Naive B cell (primary cell): ENCODE measurements at places on chromosomes 3 and 15.

- no peak for DNase-seq
Measured at GRCh38 chr3:35864871-35865270, 225.5 kb downstream of the ARPP21 start.

DNA sequence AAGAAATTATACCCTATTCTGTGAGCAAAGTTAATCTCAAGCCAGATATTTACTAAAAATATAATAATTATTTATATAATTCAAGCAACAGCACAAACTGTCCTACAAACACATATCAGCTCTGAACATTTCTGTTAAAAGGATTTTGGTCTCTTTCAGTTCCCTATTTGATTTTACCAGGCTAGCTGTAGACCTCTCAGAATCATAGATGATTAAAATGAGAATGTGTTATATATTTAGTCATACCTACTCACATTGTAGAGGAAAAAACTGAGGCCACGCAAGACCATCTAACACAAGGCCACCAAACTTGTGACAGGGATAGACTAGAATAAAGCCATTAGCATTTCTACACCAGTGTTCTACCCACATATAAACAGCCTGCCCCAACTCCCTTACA lies 28.5 kb downstream of the ACKR4 start:
- DNase-seq, result no peak

DNA sequence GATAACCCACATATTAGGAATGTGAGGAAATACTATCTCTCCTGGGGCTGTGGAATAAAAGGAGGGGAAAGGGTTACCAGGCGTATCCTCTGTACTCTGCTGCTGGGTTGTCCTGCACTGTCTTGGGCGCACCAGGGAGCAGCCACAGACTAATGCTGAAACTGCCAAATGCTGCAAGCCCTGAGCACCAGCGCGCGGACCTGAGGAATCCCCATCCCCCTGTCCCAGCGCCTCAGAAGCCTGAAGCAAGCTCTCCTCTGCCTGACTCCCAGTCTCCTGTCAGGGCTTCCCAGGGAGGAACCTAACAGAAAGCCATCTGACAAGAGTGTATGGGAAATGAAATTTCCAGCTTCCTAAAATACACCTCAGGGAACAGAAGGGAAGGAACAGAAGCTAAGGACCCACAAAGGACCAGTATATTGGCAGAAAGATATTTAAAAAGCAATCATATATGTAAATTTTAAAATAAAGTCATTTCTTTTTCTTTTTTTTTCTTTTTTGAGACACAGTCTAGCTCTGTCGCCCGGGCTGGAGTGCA lies 158.3 kb upstream of the C2CD4B start:
- DNase-seq, result no peak

DNA sequence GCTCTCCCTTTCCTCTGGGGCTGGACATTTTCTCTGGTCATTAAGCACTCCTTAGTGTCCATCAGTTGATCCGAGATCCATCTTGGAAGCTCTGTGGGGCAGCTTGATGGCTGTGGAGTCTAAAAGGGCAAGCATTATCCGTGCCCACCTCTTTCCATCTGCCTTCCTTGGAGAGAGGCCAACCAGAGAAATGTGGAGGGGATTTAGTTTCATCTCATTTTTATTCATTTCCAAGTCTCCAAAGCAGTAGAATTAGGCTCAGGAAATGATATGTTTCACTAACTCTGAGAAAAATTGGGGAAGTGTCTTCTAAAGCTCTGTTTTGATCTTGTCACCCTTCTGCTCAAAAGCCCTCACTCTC lies 95.9 kb upstream of the KLHL25 start:
- DNase-seq, result no peak

DNA sequence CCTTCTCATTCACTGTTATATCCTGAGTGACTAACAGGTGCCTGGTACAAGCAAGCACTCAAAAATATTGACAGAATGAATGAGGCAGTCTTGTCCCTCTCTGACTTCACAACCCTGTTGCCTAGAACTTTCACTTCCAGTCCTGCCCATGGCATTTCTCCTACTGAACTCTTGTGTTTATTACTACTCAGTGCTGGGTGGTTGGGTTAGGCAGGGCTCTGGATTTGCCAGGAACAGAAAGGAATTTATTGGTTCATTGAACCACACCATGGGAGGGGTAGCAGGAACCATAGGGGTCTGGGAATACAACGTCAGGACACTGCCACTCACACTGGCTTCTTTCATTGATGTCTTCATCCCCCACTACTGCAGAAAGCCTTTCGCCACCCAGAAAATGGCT lies 41.9 kb upstream of the SEMA4B start:
- no peak for DNase-seq

DNA sequence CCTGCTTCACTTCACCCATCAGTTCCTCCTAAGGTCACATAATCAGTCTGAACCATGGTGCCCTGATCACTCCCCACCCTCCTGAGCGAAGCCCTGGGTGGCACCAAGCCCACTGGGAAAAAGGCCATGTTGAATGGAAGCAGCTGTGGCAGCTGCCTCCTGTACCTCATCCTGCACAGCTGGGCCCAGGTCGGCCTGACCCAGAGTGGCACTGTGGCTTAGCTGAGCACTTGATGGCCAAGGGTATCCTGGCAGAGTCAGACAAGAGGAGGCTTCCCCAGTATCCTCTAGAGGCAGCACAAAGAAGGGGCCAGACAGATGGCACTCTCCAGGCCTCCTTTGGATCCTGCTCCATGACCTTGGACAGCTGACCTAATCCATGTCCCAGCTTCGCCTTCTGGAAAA lies 68.4 kb downstream of the TLE3 start:
- no peak for DNase-seq

DNA sequence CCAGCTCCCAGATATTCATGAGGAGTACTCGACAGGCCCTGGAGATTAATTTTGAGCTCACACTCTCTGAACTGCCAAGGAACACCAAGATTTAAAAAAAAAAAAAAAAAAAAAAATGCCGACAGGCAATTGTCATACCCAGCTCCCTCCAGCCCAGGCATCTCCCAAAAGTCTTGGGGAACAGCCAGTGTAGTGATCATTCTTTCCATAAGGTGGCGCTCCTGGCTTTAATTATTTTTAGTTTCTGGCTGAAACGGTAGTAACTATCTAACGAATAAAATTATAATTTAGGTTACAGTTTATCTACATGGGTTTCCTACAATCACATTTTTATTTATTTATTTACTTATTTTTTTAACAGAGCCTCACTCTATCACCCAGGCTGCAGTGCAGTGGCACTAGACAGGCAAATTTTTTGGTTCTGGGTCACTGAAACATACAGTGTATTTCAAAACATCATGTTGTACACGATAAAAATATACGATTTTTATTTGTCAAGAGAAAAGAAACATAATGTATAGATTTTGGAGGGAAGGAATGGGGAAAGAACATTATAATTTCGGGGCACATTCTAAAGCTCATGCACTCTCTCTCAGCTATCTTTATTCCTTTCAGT lies 157.3 kb downstream of the ADAMTS9 start:
- DNase-seq, result no peak

- DNase-seq, result no peak
Measured at GRCh38 chr3:59094446-59094845, 44.6 kb upstream of the CFAP20DC start.

DNA sequence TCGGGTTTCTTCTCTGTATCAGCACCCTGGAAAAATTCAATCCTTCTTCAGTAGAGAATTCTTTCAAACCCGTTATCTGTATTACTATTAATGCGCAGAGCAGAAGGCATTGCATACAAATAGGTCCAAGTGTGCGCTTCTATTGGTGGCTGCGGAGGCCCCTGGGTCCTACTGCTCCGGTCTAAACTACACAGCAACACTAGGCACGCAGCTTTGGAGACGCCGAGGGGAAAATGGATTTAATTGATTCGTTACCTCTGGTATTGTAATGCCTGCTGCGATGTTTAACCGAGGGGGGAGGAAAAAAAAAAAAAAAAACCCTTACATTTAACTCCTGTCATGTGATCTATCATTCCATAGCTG lies at the start of gene ROBO1:
Gene ROBO1, minus strand, starts transcription at position 94 of the 363 bp plus-strand sequence.
- DNase-seq, result no peak

- DNase-seq, result peak; percentile 29
Measured at GRCh38 chr3:58009026-58009748, 965 bp downstream of the FLNB start.

- DNase-seq, result no peak
Measured at GRCh38 chr3:156689608-156690007, 15.2 kb downstream of the TIPARP start.

DNA sequence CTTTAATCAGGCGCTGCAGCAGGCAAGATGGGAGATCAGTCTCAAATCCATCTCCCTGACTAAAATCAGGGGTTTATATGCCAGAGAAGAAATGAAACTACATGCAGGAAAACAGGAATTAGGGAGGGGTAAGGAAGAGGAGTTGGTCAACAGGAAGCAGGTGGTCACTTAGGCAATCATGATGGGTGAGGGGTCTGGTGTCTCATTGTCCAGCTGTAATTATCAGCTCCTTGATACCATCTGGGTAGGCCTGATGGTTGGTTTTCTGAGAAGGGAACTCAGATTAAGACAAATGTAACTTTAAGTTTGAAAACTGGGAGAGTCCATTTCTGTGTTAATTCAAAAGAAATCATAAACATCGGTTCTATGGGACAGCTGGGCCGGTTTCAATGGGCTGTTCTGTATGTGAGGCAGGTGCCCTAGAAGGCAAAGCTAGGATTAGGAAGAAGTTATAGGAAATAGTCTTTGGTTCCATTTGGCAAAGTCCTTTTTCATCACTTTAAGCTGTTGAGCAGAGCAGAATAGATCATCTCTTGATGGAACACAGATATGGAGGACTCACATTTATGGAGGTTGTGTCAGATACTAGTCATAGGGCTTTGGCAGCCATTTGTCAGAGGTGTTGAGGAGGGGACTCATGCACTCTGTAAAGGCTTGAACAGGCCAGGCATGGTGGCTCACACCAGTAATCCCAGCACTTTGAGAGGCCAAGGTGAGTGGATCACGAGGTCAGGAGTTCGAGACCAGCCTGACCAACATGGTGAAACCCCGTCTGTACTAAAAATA lies 149.4 kb downstream of the VGLL4 start:
- DNase-seq, result no peak

GRCh38 chr15:87704276-87704675 lies 552.3 kb downstream of the NTRK3 start:
- no peak for DNase-seq

DNA sequence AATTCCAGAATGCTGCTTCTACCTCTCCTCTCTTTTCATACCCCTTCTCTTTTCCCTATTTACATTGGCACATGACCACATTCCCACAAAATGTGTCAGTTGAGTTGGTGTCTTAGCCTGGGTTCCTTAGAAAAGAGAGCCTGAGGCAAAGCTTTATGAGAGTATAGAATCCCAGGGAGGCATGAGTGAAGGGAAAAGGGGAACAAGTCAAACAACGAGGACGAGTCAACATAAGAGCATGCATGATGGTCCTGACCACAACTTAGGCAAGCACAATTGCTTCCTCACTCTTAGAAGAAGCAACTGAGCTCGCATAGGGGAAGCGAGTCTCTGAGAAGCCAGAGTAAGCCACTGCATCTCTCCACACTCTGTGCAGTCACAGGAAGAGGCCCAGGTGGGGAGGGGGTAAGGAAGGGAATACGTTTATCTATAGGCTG lies 15.4 kb upstream of the ZNF774 start:
- no peak for DNase-seq

DNA sequence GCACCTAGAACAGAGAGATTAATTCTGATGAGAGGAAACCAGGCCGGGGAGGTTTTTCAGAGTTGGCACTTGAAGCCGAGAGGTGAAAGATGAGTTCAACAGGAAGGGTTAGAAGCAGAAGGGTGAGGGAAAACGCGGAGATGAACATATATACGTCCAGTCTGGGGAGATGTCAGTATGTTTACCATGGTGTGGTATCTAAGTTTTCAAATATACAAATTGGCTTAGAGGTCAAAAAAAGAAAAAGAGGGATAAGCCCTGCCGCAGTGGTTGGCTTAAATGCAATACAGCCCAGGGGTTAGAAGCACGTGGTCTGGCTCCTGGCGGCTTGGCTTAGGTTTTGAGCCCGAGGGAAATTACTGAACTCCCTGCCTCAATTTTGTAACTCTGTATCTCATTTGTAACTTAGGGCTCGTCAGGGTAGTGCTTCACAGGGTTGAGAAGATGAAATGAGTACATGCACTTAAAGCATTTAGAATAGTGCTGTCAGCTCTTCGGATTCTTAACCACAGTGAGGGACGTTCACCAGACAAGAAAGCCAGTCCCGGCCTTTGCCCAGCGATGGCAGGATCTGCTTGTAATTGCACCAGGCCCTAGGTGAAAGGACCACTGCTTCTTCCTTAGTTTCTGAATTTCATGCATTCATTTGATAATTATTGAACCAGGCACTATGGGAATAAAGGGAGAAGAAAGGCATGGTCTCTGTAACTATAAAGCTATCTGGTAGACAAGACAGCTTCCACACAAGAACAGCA lies 6.4 kb downstream of the HES1 start:
- no peak for DNase-seq

GRCh38 chr3:177647341-177647740 lies 450.1 kb upstream of the TBL1XR1 start:
- no peak for DNase-seq

DNA sequence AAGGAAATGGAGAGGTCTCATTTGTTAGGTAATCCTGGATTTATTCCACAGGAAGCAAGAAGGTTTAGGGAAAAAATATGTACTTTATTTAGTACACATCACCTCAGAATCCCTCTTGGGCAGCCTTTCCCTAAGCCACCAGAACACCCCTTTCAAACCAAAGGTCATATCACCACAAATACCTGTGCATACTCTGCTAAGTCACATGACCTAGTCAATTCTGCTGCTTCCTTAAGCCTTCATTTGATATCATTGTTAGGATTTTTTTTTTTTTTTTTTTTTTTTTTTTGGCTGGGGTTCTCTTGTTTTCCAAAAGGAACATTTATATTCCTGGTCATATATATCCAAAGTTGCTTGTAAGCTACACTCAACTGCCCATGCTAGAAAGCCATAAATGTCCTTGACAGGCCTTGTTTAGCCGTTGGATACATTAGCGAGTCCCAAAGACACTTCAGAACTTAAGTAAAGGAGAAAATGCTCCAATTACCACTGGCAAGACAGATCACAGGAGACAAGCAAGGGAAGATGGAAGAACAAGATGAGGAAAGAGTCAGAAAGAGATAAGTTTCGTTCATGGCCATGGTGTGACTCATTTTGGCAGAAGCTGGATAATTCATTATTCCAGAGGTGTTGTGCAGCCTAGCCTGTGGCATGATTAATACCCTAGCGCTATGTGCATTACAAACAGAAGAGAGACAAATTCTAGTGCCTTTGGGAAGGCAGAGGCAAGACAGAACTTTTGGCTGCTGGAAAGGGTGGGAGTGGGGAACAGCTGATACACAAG lies 155.6 kb upstream of the SLC2A2 start:
- DNase-seq, result no peak

DNA sequence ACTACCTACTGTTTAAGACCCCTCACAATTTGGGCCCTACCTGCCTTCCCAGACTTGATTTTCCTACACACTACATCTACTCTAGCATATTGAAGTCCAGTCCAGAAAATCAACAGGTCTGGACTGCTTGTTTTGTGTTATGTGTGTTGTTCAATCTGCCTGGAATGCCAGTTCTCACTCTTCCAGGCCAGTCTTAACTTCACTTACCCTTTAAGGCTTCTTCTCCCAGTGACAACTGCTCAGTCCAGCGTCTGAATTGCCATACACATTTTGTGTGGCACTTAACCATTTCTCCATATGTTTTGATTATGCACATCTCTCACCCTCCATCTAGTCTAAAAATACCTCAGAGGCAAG lies 1.1 kb downstream of the TICRR start:
- DNase-seq, result no peak

- DNase-seq, result peak; percentile 66
Measured at GRCh38 chr15:89472785-89473256, 23.6 kb downstream of the RHCG start.
